ENCODE measurements at places on chromosomes 1 and 21.

GRCh38 chr1:229986737-229987337, 80.2 kb upstream of the GALNT2 start:
- DNase-seq = no peak

DNA sequence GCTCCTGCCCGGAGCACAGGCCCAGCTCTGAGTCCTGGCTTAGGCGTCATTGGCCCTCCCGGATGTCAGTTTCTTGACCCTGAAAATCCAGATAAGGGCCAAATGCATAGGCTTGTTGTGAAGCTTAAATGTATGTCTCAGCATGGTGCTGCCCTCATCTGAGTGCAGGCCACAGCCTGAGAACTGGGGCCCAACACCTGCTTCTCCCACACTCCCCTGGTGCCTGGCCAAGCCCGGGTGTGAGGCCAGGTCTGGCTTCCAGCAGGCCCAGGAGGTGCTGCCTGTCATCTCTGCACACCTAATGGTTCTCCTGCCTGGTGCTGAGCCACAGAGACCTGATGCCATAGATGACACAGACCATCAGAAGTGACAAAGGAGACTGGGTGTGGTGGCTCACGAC, 14.0 kb downstream of the MX2 start:
- no peak for DNase-seq

- peak; percentile 75 for DNase-seq
Measured at GRCh38 chr1:198686069-198686728, 47.4 kb downstream of the PTPRC start.

GRCh38 chr1:158146739-158147138, 34.0 kb upstream of the CD1D start:
- DNase-seq = no peak

- no peak for DNase-seq
Measured at GRCh38 chr1:19814681-19815503, at the start of gene RNF186. Gene RNF186, minus strand, starts transcription at chr1:19815283. Its CDS starts 182 bp downstream, at chr1:19815101.

- DNase-seq = no peak
Measured at GRCh38 chr1:94901841-94902240, 25.1 kb downstream of the CNN3 start.

- no peak for DNase-seq
Measured at GRCh38 chr1:56522680-56523079, 56.7 kb downstream of the PLPP3 start.

GRCh38 chr1:16979475-16980327, 719 bp downstream of the MFAP2 start:
- DNase-seq = no peak
